ENCODE measurements at places on chromosomes 5 and 9.

- DNase-seq: no peak
Observed at GRCh38 chr5:164627021-164627420, 1121.6 kb downstream of the MAT2B start.

DNA sequence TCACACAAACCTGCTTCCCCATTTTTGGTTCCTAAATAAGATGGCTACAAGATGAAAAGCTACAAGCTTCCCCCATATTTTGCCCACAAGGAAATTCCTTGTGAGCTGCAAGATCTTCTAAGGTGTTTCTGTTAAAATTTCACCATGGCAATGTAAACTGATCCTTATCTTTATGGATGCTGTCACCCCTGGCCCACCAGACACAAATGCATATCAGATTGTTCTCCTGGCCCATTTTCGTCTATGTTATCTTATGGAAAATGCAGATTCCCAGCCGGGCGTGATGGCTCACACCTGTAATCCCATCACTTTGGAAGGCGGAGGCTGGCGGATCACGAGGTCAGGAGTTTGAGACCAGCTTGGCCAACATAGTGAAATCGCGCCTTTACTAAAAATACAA is 65.1 kb upstream of the IL6ST start:
- DNase-seq: no peak

DNA sequence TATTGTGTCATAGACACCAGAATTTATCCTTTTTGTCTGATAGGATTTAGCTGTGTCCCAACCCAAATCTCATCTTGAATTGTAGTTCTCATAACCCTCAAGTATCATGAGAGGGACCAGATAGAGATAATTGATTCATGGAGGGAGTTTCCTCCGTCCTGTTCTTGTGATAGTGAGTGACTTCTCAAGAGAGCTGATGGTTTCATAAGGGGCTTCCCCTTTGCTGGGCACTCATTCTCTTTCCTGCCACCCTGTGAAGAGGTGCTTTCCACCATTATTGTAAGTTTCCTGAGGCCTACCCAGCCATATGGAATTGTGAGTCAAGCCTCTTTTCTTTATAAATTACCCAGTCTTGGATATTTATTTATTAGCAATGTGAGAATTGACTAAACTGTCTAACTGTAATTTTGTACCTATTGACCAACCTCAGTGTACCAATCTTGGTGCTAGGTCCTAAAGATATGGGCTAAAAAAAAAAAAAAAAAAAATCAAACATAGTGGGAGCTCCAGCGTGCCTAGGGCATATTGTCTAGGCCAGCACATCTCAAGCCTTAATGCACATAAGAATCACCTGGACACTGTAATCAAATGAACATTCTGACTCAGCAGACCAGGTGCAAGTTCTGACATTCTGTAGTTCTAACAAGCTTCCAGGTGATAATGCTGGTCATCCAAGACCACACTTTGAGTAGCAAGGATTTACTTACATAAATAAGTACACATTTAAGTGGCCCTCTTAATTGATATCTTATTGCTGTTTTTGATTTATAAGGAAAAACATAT is 30.5 kb downstream of the ST8SIA4 start:
- no peak for DNase-seq

GRCh38 chr9:89077519-89077918 is 86.3 kb downstream of the S1PR3 start:
- no peak for DNase-seq

DNA sequence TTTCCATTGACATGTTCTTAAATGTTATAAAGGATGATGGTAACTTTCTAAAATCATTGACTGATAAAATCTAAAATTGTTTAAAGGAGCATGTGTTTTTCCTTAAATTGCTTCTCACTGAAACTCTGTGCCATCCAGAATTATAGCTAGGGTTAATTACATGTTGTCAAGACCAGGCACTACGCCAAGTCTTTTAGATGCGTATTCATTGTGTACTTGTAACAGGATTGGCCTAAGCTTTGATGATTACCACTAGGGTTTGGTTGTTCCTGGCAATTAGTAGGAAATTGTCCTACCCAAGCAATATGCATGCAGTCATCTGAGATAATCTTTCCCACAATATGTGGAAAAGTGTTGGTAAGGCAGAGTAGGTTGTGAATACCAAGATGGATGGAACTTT is 43.8 kb downstream of the PRKACG start:
- no peak for DNase-seq

DNA sequence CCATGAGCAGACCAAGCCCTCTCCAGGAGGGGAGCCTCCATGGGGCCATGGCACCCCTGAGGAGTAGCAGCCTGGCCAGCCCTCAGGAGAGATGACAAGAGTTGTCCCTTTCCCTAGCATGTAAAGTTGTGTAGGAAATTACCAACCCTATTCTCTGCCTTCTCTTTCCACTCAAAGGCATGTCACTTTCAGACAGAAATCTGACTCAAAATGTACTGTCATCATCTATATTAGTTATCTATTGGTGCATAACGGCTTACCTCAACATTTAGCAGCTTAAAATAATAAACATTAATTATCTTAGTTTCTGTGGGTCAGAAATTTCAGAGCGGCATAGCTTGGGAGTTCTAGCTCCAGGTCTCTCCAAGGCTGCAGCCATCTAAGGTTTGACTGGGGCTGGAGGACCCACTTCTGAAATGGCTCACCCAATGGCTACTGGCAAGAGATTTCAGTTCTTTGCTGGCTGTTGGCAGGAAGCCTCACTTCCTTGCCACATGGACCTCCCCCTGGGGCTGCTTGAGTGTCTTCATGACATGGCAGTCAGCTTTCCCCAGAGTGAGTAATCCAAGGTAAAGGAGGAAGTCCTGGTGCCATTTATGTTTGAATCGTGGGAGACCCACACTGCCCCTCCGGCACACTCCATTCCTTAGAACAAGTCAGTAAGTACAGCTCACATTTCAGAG is 632.3 kb downstream of the CCDC171 start:
- DNase-seq: no peak

DNA sequence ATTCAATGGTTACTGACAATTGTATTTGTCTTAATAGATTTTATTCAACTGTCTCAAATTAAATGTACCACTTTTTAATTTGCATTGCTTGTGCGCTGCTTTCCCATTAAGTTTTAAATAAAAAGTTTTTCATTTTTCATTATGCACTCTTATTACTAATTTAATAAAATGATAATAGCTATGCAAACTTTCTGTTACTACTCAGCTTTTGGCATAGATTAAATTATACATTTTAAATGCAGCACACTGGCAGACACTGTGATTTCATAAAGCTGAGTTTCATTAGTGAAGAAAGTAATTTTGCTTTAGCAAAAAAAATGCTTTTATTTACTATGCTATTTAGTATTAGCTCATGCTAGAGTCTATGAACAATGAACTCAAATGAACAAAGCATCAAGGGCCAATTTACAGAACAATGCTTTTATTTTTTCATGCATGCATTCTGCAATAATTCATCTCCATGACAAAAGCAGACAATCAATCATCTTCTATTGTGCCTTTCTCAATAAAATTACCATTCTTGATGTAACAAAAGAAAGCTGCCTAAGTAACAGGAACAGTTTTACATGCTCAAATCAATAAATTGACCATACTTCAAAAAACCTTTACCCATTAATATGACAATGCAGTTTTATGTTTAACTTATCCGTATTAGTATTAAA is 595.2 kb upstream of the ARRDC3 start:
- no peak for DNase-seq

Measured in NCI-H1930 (cell line).